ENCODE measurements at places on chromosomes 5 and 9.

- DNase-seq: no peak
Measured at GRCh38 chr9:108496846-108497245, 358.9 kb downstream of the ACTL7B start.

GRCh38 chr9:91245431-91246313, 116.0 kb downstream of the AUH start:
- no peak for DNase-seq

- no peak for DNase-seq
Measured at GRCh38 chr5:464446-464842, 21.5 kb downstream of the EXOC3 start.

DNA sequence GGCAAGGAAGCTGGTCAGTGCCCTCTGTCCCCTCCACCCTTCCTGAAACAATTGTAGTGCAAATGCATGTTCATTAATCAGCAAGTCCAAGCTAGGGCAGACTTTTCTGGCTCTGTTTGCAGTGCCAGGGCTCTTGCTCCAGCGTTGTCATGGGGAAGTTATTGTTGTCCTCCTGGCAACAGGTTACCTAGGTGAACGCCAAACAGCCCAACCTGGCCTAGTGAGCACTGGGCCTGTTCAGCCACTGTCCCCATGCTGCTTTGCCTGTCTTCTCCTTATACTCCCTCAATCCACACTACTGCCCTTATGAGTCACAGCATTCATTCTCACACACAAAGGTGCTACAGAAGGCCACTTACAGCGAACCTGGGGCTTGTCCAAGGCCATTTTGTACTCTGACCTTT, 34.5 kb upstream of the GLIS3 start:
- DNase-seq: no peak

- DNase-seq: no peak
Measured at GRCh38 chr5:122429545-122430318, 117.7 kb downstream of the SNCAIP start.

GRCh38 chr5:150062216-150062922, 24.0 kb downstream of the CSF1R start:
- DNase-seq: no peak

GRCh38 chr9:109297899-109298298, 23.0 kb downstream of the EPB41L4B start:
- no peak for DNase-seq

- DNase-seq: no peak
Measured at GRCh38 chr9:106970219-106970975, 107.4 kb downstream of the ZNF462 start.

- no peak for DNase-seq
Measured at GRCh38 chr5:164303646-164304215, 798.3 kb downstream of the MAT2B start.

DNA sequence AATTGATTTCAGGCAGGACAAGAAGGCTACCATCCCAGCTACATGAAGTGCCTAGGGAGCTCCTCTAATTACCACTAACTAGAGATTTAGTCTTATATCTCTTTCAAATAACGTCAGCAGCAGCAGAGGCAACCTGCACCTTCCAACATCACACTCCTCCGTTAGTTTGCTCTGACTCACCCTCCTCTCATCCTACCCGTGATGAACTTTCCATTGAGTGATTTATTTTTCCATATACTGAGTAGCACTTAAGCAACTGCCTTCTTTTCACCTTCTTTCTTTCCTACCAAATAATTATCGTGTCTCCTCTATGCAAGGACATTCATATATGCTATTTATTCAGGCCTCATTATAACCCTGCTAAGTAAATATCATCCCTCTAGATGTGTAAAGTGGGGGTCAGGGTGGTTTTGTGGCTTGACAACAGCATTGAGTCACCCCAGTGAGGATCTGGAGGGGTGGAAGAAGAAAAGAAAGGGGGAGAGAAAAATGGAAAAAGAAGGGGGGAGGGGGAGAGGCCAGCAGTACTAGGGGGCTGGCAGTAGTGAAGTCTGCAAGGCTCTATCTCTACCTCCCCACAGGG, 64.6 kb upstream of the CAST start:
- DNase-seq: no peak

- DNase-seq: no peak
Measured at GRCh38 chr9:90000925-90001324, 396.1 kb downstream of the GADD45G start.
